ENCODE measurements at places on chromosomes 12 and 14.

DNA sequence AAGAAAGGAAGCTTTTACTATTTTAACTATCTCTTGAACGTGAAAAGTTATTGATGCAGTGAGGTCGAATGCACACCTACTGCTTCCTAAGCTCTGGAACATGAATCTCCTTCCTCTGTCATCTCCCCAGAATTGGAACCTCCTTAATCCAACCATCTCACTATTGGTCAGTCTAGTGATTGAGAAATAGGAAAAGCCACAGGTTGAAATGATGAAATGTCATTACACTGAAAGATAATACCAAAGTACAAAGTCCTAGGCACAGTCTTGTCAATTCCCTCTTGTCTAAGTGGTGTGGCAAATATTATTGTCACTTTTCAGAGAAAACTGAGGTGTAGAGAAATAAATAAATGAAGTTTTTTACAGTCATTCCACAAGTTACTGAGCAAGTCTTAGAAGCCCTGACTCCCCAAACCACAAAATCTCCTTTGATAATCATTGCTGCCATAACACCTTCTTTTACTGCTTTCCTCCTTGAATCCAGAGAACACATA lies 19.5 kb upstream of the HIGD1C start:
- DNase-seq = no peak

- DNase-seq = no peak
Observed at GRCh38 chr14:39451811-39452210, 19.6 kb upstream of the FBXO33 start.

DNA sequence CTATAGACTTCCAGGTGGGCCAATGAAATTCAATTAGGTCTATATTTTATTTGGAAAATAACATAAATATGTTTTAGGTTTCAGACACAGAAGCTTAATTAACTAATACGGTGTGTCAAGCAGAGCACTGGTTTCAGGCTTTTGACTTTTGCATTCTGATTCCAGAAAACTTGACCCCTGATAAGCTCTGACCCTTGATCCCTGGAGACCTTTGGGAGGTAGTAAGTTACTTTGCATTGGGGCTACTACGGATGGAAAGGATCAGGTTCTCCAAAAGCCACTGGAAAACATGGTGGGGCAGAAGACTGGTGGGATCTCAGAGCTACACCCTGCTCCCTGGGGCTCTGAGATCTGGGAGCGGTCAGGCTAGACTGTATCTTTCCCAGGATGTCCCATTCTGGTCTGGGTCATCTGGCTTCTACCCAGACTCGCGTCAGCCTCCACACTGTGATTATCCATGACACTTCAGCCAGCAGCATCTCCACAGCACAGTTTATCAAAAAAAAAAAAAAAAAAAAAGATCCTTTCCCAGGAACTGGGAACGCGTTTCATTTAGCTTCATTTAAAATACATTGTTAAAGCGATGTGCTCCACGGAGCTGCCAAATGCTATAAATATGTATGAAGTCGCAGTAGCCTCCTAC lies 17.8 kb upstream of the EMP1 start:
- no peak for DNase-seq

DNA sequence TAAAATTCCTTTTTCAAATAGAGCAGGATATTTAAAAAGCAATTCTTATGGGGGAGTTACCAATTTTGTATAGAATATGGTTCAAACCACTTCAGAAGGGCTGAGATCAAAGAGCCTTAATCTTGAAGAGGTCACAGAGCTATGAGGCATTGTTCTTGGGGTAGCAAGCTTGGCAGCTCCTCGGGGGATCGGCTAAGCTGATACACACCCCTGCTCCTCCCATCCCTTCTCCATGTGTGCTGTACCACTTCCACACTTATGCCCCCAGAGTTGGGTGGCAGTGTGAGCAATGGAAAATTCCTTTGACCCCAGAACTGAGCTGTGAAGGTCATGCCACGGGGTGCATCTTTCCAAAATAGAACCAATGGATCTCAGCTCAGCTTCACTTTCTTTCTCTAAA lies 15.0 kb upstream of the TMEM30B start:
- DNase-seq = no peak

DNA sequence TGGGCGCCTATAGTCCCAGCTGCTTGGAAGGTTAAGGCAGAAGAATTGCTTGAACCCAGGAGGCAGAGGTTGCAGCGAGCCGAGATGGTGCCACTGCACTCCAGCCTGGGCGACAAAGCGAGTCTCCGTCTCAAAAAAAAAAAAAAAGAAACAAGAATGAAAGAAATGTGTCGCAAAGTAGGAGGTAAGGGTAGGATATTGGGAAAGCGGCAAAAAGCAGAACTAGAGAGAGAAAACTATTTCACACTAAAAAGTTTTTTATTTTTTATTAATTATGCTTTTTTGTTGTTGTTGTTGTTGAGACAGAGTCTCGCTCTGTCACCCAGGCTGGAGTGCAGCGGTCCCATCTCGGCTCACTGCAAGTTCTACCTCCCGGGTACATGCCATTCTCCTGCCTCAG lies 17.7 kb downstream of the SBNO1 start:
- no peak for DNase-seq

DNA sequence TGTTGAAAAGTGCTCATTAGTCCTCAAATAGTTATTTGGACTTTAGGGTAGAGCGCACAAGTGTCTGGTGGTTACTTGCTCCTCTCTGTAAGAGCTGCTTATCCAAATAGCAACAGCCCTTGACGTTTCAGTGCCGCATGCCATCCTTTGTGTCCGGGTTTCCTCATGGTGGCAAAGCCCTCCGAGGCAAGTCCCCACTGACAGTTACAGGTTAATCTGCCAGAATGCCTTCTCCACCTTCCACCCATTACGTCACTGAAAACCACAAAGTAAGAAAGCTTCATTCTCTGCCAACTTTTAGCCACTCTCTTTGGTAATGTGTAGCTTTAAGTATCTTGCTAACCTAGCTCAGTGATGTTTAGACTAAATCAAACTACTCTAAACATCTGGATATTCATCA lies 78.6 kb downstream of the POLR3B start:
- no peak for DNase-seq

DNA sequence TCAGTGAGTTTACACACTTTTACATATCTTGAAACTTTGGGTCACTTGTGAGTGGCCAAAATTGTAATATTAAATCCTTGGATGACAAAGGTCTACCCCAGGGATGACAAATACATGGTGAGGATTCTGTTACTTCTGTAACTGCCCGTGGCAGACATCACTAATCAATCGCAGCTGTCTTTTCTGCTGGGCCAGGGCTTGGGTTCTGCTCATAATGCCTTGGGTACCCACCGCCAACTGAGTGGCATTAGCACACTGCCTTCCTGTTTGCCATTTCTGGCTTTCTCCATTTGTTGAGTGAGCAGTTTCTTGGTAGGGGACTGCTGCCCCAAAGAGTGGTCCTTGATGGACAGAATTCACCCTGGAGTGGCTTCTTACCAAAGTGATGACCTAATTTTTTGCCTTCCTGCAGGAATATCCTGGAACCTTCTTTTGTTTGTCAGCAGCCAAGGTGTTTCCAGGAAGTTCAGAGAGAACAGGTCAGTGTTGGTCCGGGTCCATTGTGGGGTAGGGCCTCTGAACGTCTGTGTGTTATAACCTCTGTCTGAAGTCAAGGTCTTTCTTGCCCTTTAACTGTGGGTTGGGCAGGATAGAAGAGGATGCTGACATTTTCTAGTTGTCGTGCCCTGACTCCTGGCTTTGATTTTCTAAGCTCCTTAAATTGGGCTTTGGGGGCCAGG lies 6.2 kb downstream of the TSPAN9 start:
- DNase-seq = no peak

DNA sequence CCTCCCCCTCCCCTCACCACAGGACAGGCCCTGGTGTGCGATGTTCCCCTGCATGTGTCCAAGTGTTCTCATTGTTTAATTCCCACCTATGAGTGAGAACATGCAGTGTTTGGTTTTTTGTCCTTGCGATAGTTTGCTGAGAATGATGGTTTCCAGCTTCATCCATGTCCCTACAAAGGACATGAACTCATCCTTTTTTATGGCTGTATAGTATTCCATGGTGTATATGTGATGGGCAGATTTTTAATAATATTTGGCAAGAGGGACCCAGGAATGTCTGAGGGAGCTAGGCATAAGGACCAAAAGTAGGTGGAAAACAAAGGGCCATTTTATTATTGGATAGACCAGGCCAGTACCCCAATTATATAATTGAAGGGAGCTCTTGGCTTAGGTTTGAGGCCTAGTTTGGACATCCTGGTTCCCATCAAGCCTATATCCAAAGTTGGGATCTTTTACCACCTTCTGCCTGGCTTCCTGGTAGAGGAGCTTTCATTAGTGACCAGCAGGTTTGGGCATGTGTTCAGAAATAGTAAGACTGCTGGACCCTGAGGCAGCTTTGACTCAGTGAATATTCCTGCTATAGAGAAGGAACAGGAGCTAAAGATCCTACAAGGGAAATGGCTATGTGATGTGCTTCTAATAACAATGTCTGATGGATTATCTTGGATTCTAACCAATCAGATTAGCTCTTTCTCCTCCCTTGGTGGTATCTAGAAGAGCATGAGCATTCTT lies 76.0 kb downstream of the CAND1 start:
- DNase-seq = no peak

Measured in GM10248 (cell line).